ENCODE measurements at places on chromosomes 16 and 17.

DNA sequence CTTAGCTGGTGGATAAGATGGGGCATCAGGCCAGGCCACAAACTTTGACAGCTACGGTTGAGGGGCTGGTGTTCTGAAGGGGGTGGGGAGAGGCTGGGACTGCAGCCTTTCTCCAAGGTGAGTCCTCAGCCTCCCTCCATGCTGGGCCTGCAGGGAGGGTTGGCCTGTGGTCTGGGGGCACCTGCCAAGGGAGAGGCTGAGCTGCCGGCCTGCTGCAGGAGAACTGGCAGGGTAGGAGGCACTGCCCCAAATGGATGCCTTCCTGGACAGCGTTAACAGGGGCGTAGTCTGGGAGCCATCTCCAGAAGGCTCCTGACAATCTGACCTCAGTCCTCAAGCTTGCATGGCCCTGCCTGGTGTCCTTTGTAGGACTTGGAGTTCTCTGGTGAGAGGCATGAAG lies 5.1 kb downstream of the ELMO3 start:
- DNase-seq = no peak

GRCh38 chr17:52026075-52026474 lies 132.4 kb downstream of the CA10 start:
- DNase-seq = no peak

DNA sequence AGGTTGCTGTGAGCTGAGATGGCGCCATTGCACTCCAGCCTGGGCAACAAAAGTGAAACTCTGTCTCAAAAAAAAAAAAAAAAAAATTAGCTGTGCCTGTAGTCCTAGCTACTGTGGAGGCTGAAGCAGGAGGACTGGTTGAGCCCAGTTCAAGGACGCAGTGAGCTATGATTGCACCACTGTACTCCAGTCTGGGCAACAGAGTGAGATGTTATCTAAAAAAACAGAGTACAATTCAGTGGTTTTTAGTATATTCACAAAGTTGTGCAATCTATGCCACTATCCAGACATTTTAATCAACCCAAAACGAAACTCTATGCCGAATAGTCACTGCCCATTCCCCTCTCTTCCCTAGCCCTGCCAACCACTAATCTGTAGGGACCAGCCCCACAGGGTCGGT lies 25.1 kb downstream of the C16orf54 start:
- no peak for DNase-seq

DNA sequence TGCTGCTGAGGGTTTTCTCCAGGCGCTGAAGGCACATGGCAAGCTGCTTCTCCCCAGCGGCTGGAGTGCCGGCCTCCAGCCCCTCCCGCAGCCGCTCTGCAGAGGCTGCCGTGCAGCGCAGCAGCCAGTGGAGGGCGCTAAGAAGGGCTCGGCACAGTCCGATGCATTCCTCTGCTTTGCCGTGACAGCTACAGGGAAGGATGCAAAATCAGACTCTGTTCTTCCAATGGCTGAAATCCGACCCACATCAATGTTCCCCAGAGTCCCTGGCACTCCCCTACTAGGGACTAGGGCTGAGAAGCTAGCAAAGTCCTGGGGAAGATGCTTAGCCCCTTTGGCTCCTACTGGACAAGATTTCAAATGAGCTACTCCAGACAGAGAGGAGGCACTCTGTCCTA lies 19.0 kb downstream of the MED24 start:
- no peak for DNase-seq

GRCh38 chr16:975291-975690 lies 4.5 kb upstream of the LMF1 start:
- no peak for DNase-seq

- no peak for DNase-seq
Observed at GRCh38 chr16:68764862-68765261, 27.8 kb downstream of the CDH1 start.

- no peak for DNase-seq
Observed at GRCh38 chr16:53121043-53121620, 66.3 kb downstream of the CHD9 start.

GRCh38 chr17:41631025-41631897 lies 6.9 kb upstream of the KRT17 start:
- no peak for DNase-seq

DNA sequence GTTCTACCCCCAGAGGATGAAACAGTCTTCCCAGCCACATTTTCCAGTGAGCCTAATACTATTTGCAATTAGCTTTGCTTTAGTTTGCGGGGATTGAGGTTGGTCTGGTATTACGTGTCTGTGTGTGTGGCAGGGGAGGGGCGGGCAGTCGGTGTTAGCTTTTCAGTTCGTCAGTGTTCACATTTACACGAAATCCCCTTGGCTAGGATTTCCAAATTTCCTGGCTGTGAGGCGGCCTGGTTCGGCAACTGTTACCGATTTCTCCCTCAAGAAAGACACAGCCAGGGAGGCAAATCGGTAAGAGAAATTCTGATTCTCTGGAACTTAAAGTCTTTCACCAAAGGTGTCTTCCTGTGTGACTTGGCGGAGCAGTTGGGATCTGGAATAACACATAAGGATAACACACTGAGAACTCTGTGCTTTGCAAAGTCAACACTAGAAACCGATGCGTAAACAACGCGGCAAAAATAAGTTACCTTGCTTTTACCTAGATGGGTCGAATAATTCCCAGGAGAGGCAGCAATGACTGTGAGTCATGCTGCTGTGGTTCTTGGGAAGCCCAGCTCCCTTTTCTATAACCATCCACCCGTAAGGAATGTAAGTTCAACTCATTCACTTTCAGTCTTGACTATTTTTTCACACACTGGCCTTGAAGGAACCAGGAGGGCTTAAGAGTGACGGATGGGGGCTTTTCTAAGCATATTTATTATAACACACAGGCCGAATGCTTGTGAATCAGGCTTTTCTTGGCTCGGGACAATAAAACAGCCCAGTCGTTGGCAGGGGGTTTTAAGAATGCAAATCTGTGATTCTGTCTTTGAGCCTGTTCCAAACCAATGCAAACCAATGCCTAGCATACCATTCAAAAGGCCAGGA lies 24.2 kb downstream of the GPRC5B start:
- DNase-seq = peak; percentile 26

All from mammary epithelial cell (primary cell).